Adrenal gland (tissue), 19 donors: ENCODE measurements at places on chromosomes 1 and 21. TPM values are rescaled to one million over a fixed set of nuclear protein-coding genes. Genes with fewer than 3 reads are reported as not detected.

Gene LAMB3
- total RNA-seq: 117 TPM

Gene SGIP1
- 0.79 TPM for total RNA-seq

Gene CD5L
- total RNA-seq: not detected

Gene C1orf185
- not detected for total RNA-seq

Gene CYP4Z1
- total RNA-seq: 0.84 TPM

Gene CASQ2
- total RNA-seq: 0.14 TPM
